ENCODE measurements at places on chromosomes 11 and 22.

DNA sequence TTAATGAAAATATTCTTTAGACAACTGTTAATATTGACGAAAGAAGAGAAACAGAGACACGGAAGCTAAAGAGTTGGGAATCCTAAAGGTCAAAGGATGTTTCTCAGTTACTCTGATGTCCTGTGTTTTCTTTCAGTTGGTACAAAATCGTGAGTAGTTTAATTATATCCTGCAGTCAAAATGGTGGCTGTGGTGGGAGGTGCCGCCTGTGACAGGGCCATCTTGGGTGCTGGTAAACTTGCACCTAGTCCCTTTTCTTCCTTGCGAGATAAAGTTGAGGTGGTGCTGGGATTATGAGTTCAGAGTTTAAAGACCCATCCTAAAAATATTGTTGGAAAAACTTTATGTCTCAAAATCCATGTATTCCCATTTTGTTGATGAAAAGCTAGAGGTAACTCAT lies 2.2 kb downstream of the CECR2 start:
- DNase-seq: no peak

DNA sequence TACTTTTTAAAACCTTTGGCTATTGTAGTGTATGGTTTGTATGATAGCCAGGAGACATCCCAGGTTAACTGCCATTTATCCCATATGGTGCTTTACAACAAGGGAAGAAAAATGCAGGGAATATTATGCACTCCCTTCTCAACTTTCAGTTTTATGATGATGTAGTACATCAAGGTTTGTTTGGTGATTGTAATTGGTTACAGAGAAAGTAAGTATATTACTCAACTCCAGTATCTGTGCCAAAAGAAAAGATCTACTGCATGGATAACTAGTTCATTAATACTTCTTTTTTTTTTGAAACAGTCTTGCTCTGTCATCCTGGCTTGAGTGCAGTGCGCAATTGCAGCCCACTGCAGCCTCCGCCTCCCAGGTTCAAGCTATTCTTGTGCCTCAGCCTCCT lies 65.3 kb downstream of the BCL2L13 start:
- DNase-seq: no peak

GRCh38 chr11:61476371-61476770 lies 32.2 kb upstream of the LRRC10B start:
- DNase-seq: no peak

DNA sequence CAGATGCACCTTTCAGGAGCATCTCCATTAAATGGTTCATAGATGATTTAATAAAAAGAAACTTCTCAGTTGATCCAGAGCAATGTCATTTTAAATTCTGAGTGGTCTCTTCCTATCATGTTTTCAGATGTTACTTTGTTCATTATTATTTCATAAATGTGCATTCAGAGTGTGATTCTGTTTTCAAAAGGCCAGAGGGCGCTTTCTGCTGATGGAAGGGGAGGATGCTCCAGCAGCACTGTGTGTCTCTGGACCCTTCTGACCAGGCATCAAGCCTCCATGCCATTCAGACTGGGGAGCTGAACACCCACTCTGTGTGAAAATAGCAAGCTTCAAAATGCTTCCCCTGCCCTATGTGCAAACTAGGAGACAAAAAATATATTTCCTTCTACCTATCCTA lies 23.9 kb upstream of the CRTAM start:
- no peak for DNase-seq

- DNase-seq: no peak
Measured at GRCh38 chr11:28517621-28518020, 409.4 kb downstream of the METTL15 start.

GRCh38 chr22:43007519-43008102 lies 7.3 kb downstream of the PACSIN2 start:
- DNase-seq: no peak

DNA sequence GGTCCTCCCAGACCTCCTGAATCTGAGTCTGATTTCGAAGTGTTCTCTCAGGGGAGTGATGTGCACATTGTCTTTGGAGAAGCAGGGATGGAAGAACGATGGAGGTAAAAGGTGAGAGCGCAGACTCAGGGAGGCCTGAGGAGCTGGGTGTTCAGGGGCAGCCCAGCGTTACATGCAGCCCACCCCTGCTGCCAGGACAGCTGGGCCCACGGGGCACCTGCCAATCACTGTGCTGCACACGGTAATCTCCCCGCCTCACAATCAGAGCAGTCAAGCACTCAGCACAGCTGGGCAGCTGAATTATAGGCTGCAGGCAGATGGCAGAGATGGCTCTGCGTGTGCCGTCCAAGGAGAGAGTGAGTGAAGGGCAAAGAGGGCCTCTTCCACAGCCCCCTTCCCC lies 17.9 kb upstream of the HTR3A start:
- no peak for DNase-seq

- DNase-seq: no peak
Measured at GRCh38 chr11:11468954-11469353, 115.9 kb upstream of the CSNK2A3 start.

DNA sequence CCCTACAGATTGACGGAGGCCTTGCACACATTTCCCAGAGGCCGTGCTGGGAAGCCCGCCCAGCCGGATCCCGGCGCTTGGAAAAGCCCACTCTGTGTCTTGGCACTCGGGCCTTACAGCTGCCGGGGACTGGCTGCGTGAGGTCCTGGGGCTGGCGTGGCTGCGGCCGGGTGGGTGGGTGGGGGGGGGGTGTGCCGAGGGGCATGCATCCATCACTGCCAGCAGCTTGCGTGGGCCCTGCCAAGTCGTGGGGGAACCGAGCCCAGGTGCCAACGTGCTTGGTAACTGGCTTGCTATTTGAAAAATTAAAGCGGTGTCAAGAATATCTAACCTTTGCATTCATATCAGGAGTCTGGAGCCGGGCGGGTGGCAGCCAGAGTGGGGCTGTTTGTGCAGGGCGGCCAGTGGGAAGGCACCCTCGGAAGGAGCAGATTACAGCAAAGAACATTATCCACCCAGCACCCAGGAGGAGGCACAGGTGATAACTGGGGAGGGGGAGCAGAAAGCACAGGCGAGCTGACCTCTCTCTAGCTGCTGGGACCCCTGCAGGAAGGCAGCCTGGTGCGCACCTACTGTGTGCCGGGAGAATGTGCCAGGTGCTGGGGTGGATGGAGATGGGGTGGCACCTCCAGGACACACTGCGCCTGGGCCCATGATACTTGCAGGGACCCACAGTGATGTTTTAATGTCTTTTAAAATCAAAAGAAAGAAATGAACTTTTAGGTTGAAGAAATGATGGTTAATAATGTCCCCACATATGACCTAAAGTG lies 28.5 kb upstream of the SMIM38 start:
- no peak for DNase-seq

Measured in activated CD4-positive, alpha-beta T cell treated with anti-CD3 and anti-CD28 coated beads, Interleukin-2, amount 10 ng/mL, durations not matched to agents 7 days and 5 days (primary cell).